ENCODE measurements at places on chromosomes 12 and 14. TPM values are rescaled to one million over a fixed set of nuclear protein-coding genes. Genes with fewer than 3 reads are reported as not detected.

- no peak for DNase-seq
Observed at GRCh38 chr12:5268424-5269210, 163.3 kb upstream of the NTF3 start.

GRCh38 chr14:103169954-103170353 is 46.7 kb downstream of the TNFAIP2 start:
- no peak for DNase-seq

DNA sequence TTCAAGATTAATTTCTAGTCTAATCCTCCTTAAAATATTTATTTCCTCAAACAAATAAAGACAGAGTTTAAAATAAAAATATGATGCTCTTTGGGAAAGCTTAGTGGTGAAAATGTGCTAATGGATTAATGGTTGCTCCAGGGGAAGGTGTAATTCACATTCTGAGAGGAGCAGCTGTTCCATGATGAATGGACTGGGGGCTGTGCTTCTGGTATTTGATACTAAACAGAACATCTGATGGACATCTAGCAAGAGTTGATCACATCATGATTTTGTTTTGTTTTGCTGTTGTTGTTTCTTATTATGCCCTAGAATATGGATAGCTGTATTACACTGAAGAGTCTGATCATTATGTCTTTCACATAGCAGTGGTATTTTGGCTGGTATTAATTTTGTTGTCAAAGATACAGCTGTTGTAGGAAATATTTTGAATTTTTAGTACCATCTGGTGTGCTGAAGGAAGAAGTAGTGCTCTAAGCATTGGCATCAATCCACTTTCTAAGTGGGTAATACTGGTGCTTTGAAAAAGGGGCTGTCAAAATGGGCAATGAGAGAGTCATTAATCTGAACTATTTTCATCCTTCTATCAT is 296.4 kb downstream of the ADAMTS20 start:
- DNase-seq: no peak

GRCh38 chr12:105882404-105882803 is 256.4 kb downstream of the NUAK1 start:
- peak; percentile 12 for DNase-seq

- no peak for DNase-seq
Observed at GRCh38 chr12:128843538-128843937, 9.7 kb upstream of the GLT1D1 start.

The GPR84 gene
- total RNA-seq: not detected

GRCh38 chr12:113003636-113004035 is 25.3 kb downstream of the OAS2 start:
- DNase-seq: no peak

The ZC2HC1C gene
- total RNA-seq: 0.64 TPM

GRCh38 chr12:25500651-25501050 is 52.4 kb downstream of the LMNTD1 start:
- no peak for DNase-seq

GRCh38 chr12:69490920-69491643 is 20.9 kb downstream of the FRS2 start:
- no peak for DNase-seq

DNA sequence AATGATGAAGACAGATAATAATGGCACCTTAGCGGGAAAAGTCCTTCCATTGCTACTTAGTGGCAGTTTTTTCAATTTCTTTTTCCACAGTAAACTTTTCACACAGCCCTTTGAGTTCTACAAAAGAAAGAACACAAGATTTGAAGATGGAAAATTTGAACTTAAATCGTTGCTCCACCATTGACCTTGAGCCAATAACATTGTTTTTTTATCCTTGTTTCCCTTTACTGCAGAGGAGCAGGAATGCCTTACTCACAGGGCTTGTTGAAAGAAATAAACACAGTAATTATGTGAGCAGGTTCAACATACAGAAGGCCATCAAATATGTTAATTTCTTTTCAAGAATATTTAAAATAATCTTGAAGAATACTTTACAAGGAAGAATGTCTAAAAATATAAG is 181.5 kb upstream of the KRR1 start:
- peak; percentile 68 for DNase-seq

The PKP2 gene
- total RNA-seq: 9.5 TPM

The ART4 gene
- under 0.01 TPM for total RNA-seq

GRCh38 chr12:62248873-62249272 is 11.3 kb upstream of the USP15 start:
- peak; percentile 51 for DNase-seq

The MGAT4C gene
- total RNA-seq: not detected

GRCh38 chr12:71360013-71360412 is 79.6 kb upstream of the LGR5 start:
- DNase-seq: no peak

DNA sequence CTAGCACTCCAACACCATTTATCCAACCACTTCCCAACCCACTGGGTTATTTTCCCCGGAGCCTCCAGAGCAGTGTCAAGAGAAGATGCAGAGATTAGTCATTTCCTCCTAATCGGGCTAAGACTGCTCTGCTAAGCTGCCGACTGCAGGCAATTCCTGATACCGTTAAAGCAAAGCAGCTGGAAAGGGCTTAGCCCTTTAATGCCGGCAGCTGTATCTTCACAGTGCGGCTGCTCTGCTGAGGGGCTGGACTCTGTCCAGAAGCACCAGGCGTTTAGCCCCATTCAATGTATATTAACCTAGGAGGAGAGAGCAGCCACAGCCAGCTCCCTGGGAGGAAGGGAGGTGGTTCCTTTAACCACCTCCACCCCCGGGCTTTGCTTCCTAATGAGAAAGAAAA is 11.1 kb downstream of the AQP6 start:
- peak; percentile 96 for DNase-seq

The NPAS3 gene
- total RNA-seq: 0.86 TPM

DNA sequence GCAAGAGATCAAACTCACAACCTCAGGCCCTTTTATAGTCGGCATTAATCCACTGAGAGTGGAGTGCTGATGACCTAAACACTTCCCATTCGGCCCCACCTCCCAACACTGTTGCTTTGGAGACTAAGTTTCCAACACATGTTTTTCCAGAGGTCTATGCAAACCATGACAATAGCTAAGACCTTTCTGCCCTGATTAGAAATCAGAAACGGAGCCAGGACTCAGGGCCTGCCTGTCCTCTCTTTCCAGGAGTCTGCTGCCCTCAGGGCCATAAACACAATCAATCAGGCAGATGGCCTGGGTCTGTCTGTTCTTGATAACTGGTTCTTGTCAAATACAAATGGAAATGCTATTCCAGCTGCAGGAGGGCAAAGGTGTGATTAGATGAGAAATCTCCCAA is 97.2 kb upstream of the PSMC1 start:
- DNase-seq: no peak

The TAS2R19 gene
- total RNA-seq: 7.8 TPM

GRCh38 chr12:3259973-3260372 is 182.8 kb downstream of the TSPAN9 start:
- no peak for DNase-seq

DNA sequence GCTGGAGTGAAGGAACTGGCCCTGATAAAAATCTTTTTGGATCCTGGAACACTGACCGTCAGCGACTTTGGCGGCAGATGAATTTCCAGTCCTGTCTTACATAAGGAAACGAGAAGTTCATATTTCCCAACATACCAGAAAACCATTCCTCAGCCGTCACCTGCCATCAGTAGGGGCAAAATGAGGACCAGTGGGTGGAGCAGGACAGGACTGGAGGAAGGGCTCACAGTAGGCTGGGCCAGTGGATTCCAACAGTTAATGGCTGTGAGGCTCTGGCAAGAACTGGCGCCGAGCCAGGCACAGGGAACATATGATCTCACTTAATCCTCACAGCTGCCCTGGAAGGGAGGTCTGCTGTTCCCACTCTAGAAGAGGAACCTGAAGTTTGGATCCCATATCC is 67.2 kb upstream of the FAM181A start:
- no peak for DNase-seq

The LMNTD1 gene
- not detected for total RNA-seq

GRCh38 chr14:51595881-51596455 is 55.7 kb upstream of the FRMD6 start:
- no peak for DNase-seq

GRCh38 chr12:93080994-93081809 is 152.1 kb upstream of the EEA1 start:
- DNase-seq: no peak

The APOF gene
- not detected for total RNA-seq

DNA sequence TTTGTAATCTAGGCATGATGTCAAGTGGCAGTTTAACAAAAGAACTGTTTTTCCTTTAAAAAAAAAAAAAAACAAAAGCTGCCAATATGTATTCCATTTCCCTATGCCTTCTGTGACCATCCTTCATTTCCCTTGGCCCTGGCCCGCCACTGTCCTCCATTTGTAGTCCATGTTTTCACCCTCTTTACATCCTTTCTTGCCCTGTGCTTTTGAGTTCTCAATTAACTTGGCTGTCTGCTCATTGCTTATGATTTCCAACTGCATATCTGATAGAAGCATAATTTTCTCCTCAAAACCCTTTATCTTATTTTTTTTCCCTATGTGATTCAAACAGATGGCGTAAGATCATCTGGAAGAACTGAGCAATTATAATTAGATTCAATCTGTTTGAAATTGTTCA is 297.5 kb downstream of the NAV3 start:
- no peak for DNase-seq

The PPP1R36 gene
- 3.5 TPM for total RNA-seq

DNA sequence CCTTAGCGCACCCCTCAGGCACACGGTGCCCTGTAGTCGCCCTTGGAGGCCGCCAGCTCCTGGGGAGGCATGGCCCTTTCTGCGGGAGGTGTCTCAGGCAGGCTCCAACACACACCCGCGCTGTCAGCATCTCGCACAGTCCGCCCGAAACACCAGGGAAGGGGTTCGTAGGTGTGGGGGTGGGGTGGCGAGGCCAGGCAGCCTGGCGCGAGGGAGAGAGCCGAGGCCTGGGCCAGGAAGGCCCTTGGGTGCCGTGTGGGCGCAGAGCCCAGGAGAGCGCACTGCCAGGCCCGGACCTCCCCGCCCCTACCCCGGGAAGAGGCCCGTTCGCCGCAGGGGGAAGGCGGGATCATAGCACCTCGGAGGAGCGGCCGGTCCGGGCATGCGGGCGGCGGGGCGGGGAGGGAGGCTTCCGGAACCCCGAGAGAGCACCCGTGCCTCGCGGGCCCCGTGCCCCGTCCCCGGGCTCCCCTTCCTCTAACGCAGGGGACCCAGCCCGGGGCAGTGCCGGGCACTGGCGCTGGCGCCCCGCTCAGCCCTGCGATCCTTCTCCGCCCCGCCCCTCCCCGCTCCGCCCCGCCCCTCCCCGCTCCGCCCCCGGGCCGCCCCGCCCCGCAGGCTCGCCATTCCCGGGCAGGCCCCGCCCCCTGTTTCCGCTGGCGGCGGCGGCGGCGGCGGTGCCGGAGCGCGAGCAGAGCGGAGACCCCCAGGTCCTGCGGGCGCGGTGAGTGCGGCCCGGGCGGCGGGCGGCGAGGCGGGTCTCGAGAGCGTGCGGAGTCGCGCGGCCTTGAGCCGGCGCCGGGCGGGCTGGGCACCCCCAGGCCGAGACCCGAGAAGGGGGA is at the start of gene TSPAN9:
TSPAN9 (plus strand) TSS at position 650 of the 842 bp plus-strand sequence. CDS start 123,815 bp downstream, outside the sequence.
- DNase-seq: peak; percentile 74

DNA sequence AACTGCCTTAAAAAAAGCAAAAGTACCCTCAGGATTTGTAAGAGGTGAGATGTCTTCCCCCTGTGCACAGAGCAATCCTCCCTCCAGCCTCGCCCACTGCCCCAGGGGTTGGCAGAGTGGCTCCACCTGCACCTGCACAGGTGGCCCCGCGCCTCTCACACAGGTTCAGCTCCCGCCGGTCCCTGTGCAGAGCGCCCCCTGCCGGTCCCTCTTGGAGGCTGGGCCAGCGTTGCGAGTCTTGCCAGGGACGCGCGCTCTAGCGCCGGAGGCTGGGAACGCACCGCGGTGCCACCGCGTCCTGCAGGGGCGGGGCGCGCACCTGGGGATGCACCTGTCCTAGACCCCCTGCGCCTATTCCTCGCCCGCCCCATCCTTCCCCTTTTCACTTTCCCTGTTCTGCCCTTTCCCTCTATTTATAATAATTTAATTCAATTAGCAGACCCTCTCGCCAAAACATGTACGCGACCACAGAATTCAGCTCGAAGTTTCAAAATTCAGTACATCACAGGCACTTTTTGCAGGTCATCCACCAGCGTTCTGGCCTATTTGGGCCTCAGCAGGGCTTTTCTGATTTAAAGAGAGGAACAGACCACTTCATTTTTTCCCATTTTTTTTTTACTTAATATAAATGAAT is 618.6 kb downstream of the AACS start:
- no peak for DNase-seq

- DNase-seq: peak; percentile 95
Observed at GRCh38 chr12:3168223-3169221, 91.3 kb downstream of the TSPAN9 start.

GRCh38 chr14:60665177-60665550 is 15.9 kb upstream of the SIX1 start:
- no peak for DNase-seq

- DNase-seq: no peak
Observed at GRCh38 chr12:90076851-90077319, 368.2 kb upstream of the ATP2B1 start.

DNA sequence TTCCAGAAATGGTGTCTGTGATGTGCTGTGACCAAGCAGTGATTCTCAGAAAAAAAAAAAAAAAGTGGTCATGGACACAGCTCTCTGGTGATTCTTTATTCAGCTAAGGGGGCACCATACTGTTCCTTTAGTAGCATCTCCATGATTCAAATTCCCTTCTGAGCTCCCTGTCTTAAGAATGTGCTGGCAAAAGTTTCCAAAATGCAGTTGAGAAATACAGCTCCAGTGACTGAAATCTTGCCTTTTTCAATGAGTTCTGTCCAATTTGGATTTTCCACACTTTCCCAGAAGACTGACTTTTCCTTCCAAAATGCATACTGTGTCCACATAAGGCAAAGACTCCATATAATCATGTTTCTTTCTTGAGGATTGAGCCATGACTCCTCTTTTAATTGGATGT is 24.3 kb upstream of the CPM start:
- no peak for DNase-seq

GRCh38 chr14:100441271-100441947 is 118.3 kb downstream of the SLC25A47 start:
- DNase-seq: no peak

GRCh38 chr12:14873440-14874185 is 12.0 kb downstream of the MGP start:
- DNase-seq: no peak

- no peak for DNase-seq
Observed at GRCh38 chr12:56661560-56661959, 15.8 kb upstream of the ATP5F1B start.

- no peak for DNase-seq
Observed at GRCh38 chr14:89270439-89271227, 146.4 kb downstream of the FOXN3 start.

DNA sequence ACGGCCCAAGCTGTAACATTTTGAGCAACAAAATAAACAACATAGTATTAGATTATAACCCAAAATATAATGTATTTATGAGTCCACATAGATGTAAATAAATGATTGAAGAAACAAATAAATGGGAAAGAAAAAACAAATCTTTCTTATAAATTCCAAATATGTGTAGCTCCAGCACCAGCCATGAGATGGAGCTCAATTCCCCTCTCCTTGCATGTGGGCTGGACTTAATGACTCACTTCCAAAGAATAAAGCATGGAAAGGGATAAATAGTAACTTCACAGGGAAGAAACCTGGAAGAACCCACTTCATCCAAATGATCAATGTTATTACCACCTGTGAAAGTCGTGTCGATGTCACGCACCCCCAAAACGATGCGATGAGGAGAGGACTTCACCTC is 158.8 kb downstream of the RPAP3 start:
- peak; percentile 62 for DNase-seq

The IL23A gene
- total RNA-seq: not detected

The STAC3 gene
- 1.3 TPM for total RNA-seq
